ENCODE measurements at places on chromosomes 11 and 22.

DNA sequence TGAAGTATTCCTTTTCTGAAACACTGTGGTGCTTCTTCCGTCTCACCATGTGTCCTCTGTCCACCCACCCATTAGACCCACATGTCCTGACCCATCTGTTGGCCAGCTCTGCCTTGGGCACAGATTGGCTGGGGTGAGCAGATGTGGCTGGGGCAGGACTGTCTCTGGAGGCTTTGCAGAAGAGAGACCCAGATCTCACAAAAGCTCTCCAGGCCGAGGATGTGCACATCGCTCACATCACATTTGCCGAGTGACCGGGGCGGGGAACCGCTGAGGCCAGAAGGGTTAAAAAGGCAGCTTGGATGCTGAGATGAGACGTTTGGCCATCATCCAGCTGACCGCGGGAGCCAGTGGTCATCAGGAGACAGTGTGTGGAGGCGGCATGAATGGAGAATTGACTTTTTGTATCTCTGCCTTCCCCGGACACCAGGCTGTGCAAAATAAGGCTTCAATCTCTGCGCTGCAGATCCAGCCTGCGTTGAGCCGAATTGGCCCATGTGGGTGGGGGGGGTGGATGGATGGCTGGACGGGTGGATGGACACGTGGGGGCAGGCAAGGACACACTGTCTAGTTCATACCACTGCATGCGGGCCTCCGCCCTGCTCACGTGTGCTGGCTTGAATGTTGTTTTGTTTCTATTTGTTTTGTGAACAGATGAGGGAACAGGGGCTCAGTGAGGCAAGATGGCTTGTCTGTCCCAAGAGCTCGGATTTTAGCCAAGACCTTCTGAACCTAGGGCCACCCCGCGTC is 6.1 kb downstream of the IFITM10 start:
- H3K27ac ChIP-seq = no peak overlapping the region
- no peak for DNase-seq
- peaks cover 7% of the 10 kb centered on the region for H3K4me1 ChIP-seq
- no peak overlapping the region for H3K4me3 ChIP-seq
- no peaks in the 10 kb centered on the region for H3K36me3 ChIP-seq

DNA sequence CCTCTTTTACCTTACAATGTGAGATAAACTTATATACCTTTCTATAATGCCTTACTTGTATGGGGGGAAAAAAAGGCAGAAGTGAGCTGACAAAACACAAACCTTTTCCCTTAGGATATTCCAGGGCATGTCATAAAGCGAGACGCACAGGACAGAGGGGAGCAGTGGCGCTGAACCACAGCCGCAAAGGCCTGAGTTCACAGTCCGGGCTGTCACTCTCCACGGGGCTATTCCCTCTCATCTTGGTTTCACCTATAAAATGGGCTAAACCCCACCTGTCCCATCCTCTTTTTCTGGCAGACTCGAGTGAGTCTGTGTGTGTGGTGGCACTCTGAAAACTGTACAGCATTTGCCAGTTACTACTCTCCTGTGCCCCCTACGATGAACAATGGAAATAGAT is 14.4 kb upstream of the FXYD2 start:
- H3K4me1 ChIP-seq = peaks cover 11% of the 10 kb centered on the region
- H3K4me3 ChIP-seq = no peak overlapping the region
- no peak overlapping the region for H3K27ac ChIP-seq
- DNase-seq = no peak
- no peaks in the 10 kb centered on the region for H3K36me3 ChIP-seq
- no peaks in the 10 kb centered on the region for H3K27me3 ChIP-seq

DNA sequence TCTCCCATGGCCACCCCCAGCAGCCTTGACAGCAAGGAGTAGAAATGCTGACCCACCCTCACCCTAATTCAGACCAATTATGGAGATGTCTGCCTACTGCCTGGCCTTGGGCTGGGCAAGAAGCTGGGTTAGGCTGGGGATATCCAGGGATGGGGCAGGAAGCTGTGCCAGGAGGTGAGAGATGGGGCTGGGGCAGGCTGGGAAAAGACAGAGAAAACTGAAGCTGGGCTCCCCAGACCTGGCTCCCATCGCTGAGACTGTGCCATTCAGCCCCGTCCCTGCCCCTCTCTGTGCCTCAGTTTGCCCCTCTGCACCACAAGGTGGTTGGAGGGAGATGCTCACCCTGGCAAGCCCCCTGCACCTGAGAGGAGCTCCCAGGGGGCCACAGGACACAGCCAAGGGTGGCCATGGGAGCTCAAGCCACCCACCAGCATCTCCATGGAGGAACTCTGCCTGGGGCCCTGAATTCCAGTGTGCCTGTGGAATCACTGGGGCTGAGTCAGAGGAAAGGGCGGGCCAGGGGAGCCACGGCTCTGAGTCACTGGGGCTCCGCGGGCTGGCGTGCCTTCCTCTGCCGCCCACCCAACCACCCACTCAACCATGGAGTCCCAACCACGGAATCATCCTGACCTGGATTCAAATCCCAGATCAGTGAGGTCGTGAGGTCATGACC is 6.0 kb upstream of the CARD10 start:
- H3K27ac ChIP-seq = no peak overlapping the region
- H3K27me3 ChIP-seq = peaks cover 21% of the 10 kb centered on the region

DNA sequence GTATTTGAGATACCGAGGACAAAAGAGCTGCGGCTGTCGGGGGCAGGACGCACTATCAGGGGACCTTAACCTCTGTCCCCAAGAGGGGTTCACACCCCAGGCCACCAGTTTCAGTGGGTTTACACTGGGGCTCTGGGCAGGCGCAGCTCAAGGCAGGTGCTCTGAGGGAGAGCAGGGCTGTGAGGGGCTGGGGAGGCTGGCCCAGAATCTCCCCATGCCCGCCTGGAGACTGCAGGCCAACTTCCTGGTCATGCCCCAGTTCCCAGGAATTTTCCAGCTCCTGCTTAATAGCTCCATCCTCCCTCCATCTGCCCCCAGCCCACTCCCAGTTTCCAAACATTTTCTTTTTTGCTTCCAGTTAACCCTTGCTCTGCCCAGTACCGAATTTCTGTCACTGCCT is 7.6 kb upstream of the PGA3 start:
- no peak overlapping the region for H3K4me3 ChIP-seq
- H3K4me1 ChIP-seq = no peaks in the 10 kb centered on the region
- no peaks in the 10 kb centered on the region for H3K36me3 ChIP-seq
- H3K27me3 ChIP-seq = peaks cover 7% of the 10 kb centered on the region
- H3K27ac ChIP-seq = no peak overlapping the region
- no peak for DNase-seq

DNA sequence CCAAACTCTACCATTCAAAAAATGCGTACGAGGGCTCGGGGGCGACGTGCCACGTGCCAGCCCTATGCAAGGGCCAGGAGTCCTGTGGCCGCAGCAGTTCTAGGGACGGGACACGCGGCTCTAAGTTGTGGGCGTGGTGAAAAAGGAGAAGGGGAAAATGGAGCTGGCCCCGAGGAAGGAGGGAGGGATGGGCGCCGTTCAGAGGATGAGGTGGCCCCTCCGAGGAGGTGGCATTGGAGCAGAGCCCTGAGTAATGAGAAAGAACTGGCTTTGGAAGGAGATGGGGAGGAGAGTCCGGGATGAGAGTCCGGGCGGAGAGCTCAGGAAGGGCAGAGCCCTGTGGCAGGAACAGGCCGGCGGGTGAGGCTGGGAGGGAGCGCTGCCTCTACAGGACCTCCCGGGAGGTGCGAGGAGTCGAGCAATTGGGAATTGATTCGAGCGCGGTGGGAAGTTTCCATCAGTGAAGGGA is 21.0 kb downstream of the OTUB1 start:
- peaks cover 15% of the 10 kb centered on the region for H3K4me1 ChIP-seq
- DNase-seq = no peak
- H3K36me3 ChIP-seq = peaks cover 2% of the 10 kb centered on the region
- peak overlapping the region; percentile 15 for H3K27ac ChIP-seq

DNA sequence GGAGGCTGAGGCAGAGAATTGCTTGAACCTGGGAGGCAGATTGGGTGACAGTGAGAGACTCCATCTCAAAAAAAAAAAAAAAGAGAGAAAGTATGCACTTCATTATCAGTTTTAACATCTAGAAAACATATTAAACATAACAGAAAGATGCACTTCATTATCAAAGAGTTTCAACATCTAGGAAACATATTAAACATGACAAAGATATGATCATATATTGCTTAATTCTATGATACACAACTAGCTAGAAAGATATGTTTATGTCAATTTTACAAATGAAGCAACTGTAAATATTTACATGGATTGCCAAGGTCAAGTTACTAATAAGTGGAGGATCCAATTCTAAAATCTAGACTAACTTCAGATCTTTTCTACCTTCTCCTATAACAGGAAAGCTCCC is 50.4 kb upstream of the CTSC start:
- H3K27ac ChIP-seq = no peak overlapping the region
- no peaks in the 10 kb centered on the region for H3K4me1 ChIP-seq
- no peaks in the 10 kb centered on the region for H3K27me3 ChIP-seq
- no peak overlapping the region for H3K4me3 ChIP-seq
- peaks cover 13% of the 10 kb centered on the region for H3K36me3 ChIP-seq
- DNase-seq = no peak

DNA sequence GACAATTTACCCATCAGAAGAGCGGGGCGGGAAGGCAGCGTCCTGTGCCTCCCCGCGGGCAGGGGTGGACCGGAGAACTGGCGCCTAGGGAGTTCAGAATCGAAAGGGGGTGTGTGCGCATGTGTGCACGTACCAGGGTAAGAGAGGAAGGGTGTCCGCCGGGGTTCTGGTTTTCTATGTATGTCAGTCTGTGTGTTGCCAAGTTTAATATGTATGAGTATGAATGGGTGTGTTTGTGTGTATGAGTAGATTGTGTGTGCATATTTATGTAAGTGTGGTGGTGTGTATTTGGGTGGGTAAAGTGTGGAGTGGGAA is 2.0 kb downstream of the KCNC1 start:
- H3K4me1 ChIP-seq = peaks cover 7% of the 10 kb centered on the region
- no peak for DNase-seq
- H3K27me3 ChIP-seq = peaks cover 46% of the 10 kb centered on the region
- H3K27ac ChIP-seq = no peak overlapping the region

GRCh38 chr11:35144136-35144741 is 5.3 kb downstream of the CD44 start:
- peaks cover 50% of the 10 kb centered on the region for H3K36me3 ChIP-seq
- peak overlapping the region; percentile 91 for H3K27ac ChIP-seq
- peak overlapping the region; percentile 87 for H3K4me3 ChIP-seq
- H3K27me3 ChIP-seq = no peaks in the 10 kb centered on the region
- H3K4me1 ChIP-seq = peaks cover 90% of the 10 kb centered on the region

DNA sequence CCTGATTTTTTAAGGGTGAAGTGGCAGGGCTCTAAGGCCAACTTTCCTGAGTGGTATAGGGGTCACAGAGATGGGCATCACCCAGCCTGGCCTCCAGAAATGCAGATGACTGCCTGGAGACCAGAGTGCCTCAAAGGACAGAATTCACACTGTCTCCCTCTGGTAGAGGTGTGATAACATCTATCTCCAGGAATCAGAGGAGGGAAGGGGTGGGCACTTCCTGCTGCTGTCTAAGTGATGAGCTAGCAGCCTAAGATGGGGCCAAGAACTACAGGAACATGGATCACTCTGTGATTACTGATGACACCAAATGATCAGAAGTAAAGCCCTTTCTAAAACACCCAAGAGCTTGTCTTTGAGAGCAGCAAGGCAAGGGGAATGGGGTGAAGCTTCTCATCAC is 61.9 kb downstream of the C11orf58 start:
- no peak for DNase-seq
- H3K4me1 ChIP-seq = peaks cover under 1% of the 10 kb centered on the region
- no peak overlapping the region for H3K4me3 ChIP-seq
- H3K36me3 ChIP-seq = no peaks in the 10 kb centered on the region

- H3K27me3 ChIP-seq = peaks cover 8% of the 10 kb centered on the region
- no peak overlapping the region for H3K27ac ChIP-seq
- no peak overlapping the region for H3K4me3 ChIP-seq
- no peaks in the 10 kb centered on the region for H3K4me1 ChIP-seq
- no peak for DNase-seq
Measured at GRCh38 chr11:134513585-134514120, 101.6 kb upstream of the B3GAT1 start.

DNA sequence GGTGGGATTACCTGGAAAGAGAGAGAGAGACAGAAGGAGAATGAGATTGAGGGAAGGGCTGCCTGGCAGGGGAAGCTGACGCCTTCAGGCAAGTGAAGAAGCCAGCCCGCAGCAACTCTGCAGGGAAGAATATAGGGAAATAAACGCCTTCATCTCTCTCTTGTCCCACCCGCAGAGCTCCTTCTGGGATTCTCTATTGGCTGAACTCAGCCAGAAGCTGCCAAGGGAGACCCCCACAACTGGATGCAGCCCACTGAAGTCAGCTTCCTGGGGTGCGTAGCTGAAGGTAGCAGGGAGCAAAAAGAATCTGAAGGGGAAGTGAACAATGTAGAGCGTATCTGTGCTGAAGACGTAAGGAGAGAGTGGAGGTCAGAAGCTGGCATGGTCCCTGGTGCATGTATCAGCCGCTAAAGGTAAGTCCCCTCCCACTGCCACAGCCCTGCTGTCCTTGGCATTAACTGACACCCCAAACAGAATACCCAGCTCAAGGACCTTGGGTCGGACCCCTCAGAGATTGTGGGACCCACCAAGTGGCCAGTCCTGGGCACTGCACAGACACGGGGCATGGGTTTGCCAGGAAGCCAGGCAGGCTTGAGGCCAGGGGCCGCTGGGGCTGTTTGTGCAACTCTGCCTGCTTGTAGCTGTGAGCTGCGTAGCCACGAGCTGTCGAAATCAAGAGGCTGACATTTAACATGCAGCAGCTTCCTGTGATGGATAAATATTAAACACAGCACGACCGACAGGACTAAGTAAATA is 469.9 kb downstream of the MN1 start:
- H3K36me3 ChIP-seq = no peaks in the 10 kb centered on the region
- no peak overlapping the region for H3K4me3 ChIP-seq
- peaks cover 2% of the 10 kb centered on the region for H3K4me1 ChIP-seq
- DNase-seq = no peak

GRCh38 chr22:37148742-37149665 is 712 bp downstream of the IL2RB start:
- peaks cover 70% of the 10 kb centered on the region for H3K4me1 ChIP-seq
- H3K27me3 ChIP-seq = no peaks in the 10 kb centered on the region
- H3K4me3 ChIP-seq = peak overlapping the region; percentile 94
- no peak for DNase-seq

- peaks cover 22% of the 10 kb centered on the region for H3K27me3 ChIP-seq
- H3K4me1 ChIP-seq = no peaks in the 10 kb centered on the region
- H3K4me3 ChIP-seq = no peak overlapping the region
- H3K36me3 ChIP-seq = no peaks in the 10 kb centered on the region
- DNase-seq = no peak
- no peak overlapping the region for H3K27ac ChIP-seq
Measured at GRCh38 chr22:48753381-48753730, 1074.3 kb downstream of the BRD1 start.

GRCh38 chr22:19648419-19648929 is 65.8 kb upstream of the SEPTIN5 start:
- H3K27me3 ChIP-seq = peaks cover 32% of the 10 kb centered on the region
- no peaks in the 10 kb centered on the region for H3K36me3 ChIP-seq
- no peak for DNase-seq
- H3K27ac ChIP-seq = no peak overlapping the region
- no peaks in the 10 kb centered on the region for H3K4me1 ChIP-seq

DNA sequence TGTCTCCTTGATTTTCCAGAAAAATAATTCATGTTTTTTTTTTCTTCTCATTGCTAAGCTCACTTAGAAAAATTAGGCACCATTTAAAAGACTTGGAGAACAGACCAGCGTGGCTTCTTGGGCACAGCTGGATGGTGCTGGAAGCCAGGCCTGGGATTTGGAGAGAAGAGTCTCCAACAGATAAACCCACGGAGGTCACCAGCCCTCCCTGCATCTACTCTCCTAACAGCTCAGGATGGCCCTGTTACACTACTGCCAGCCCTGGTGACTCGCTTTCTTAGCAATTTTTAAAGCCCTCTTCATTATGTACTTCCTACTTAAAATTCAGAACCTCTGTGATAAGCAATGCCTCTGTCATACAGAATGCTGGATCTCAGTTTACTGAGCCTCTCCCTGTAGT is 1.7 kb downstream of the PTH start:
- H3K27ac ChIP-seq = no peak overlapping the region
- no peak for DNase-seq
- no peaks in the 10 kb centered on the region for H3K4me1 ChIP-seq
